ENCODE measurements at places on chromosomes 5 and 9.

DNA sequence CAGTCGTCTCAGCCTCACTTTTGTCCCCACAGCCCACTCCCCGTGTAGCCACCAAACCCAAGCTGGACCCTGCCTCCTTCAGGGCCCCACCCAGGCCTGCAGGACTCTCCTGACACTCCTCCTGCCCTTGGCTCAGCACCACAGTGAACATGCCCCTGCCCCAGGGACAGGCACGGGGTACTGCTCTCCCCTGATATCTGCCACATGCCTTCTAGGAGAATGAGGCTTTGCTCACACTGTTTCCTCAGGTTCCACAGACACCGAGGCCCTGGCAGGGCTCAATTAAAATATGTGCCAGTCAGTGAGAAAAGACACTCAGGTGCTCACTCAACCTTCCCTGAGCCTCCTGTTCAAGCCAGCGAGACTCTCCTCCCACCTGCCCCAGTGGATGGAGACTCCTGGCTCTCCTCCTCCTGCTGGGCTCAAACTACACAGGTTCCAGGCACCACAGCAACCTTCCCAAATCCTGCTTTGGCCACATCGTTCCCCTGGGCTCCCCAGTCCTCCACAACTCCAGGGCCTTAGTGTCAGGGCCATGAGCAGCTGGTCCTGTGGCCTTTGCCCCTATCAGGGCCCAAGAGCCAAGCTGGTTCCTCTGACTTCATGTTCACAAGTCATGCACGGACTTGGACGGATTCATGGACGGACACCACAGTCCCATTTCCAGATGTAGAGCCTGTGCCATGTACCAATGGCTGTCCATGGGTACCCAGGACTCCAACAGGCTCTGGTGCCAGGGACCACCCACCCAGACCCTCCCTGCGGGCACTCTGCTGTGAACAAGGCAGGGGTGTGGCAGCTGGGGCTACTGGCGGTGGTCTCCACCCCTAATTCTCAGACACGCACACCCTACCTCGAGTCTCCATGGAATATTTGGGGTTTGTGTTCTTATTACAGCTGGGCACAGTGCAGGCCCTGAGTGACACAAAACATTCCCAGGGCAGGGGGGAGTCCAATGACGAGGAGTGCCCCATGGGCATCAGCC, 36.6 kb downstream of the BICD2 start:
- DNase-seq, result no peak

- no peak for DNase-seq
These were observed 30.4 kb upstream of the LRRTM2 start for GRCh38 chr5:138905541-138905940.

- peak; percentile 79 for DNase-seq
These were observed 85.2 kb upstream of the ZBTB43 start for GRCh38 chr9:126719618-126720031.

GRCh38 chr5:146560205-146560812, 44.3 kb upstream of the GPR151 start:
- DNase-seq, result no peak

DNA sequence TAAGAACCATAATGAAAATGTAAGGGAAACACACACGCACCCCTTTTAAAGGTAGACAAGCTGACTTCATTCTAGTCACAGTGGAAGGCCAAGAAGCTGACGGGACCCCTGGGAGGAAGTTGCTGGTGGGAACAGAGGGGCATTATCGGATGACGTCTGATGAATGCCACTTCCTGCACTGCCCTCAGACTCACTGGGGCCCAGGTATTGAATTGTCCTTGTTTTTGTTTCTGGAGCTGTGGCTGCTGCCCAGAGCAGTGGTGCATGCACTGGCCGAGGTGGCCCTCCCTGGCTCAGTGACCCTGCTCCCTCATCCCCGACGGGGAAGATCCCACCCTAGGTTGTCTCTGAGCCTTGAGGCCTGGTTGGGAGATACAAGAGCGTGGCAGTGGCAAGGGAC, 15.3 kb upstream of the RPL26L1 start:
- no peak for DNase-seq

DNA sequence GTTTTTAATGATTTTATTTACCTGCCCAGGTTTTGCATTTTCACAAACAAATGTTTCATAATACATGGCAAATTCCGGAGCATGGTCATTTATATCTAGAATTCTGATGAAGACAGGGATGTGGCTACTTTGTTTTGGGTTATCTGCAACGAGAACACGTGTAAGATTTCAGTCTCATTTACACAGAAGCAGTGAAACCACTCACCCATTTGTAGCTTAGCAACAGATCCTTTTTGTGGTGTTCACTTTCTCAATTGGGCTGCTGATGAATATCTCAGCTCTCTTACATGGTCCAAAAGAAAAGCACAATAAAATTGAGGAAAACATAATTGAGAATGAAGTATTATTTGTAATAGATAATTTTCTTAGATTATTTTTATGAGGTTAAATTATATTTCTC, 148.6 kb downstream of the CDH9 start:
- DNase-seq, result peak; percentile 1
